Esophagus squamous epithelium (tissue), 5 donors: ENCODE measurements at places on chromosomes 6 and 20.

DNA sequence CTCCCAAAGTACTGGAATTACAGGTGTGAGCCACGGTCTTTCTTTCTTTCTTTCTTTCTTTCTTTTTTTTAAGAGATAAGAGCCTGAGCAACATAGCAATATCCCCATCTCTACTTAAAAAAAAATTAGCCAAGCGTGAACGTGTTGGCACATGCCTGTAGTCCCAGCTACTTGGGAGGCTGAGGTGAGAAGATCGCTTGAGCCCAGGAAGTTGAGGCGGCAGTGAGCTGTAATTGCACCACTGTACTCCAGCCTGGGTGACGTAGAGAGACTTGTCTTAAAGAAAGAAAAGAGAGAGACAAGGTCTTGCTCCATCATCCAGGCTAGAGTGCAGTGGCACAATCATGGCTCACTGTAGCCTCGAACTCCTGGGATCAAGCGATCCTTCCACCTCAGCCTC is 162.0 kb upstream of the MLN start:
- no peak for DNase-seq

GRCh38 chr6:155030148-155030720 is 35.1 kb downstream of the TIAM2 start:
- DNase-seq, result no peak

GRCh38 chr6:54473328-54473727 is 165.1 kb downstream of the TINAG start:
- DNase-seq, result no peak

DNA sequence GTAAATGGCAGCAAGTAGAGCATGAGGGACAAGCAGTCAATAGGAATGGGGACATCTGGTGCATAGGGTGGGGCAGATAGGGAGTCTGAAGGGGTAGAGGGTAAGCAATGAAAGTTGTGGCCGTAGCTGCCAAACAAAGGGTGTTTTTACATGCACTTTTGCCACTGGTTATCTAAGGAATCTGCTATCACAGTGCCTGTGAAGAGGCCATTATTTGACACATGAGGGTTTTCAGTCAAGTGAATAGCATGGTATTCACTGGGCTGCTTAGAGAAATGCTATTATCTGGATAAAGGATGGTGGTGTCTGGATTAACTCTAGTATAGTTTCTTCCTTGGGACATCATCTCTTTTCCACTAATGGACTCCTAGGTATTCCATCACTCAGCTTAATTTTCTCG is 118.2 kb downstream of the CARMIL1 start:
- no peak for DNase-seq

DNA sequence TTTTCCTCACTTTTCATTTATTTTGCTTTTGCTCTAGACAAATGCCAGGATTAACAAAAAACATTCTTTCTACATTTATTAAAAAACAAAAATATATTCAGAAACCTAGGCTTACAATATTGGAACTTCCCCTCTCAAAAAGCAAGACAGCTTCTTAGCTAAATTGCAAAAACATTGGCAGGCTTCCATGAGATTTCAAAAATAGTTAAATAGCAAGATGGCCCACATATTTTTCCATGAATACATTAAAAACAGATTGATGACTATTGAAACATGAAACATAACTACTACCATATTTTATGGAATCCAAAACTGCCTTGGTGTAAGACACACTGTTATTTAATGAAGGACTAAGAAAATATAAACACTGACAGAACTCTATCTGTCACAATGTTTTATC is 92.0 kb downstream of the LY86 start:
- no peak for DNase-seq

- no peak for DNase-seq
Observed at GRCh38 chr6:683742-684440, 9.0 kb downstream of the EXOC2 start.

GRCh38 chr20:61447952-61448351 is 195.9 kb downstream of the CDH4 start:
- DNase-seq, result no peak

- no peak for DNase-seq
Observed at GRCh38 chr6:157561414-157561790, 180.4 kb downstream of the ZDHHC14 start.

GRCh38 chr6:136288566-136289326 is 900 bp downstream of the BCLAF1 start:
- peak; percentile 68 for DNase-seq

GRCh38 chr20:19099596-19100545 is 112.6 kb upstream of the SLC24A3 start:
- DNase-seq, result no peak

- DNase-seq, result no peak
Observed at GRCh38 chr6:4620284-4621151, 155.7 kb upstream of the CDYL start.

DNA sequence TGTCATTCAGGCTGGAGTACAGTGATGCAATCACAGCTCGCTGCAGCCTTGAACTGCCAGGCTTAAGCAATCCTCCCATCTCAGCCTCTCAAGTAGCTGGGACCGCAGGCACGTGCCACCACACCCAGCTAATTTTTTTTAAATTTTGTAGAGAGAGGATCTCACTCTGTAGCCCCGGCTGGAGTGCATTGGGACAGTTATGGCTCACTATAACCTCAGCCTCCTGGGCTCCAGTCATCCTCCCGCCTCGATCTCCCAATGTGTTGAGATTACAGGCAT is 86.5 kb downstream of the SERAC1 start:
- no peak for DNase-seq

- DNase-seq, result no peak
Observed at GRCh38 chr20:50017576-50018248, 34.9 kb downstream of the SNAI1 start.

GRCh38 chr6:5325173-5325572 is 63.9 kb downstream of the FARS2 start:
- DNase-seq, result no peak

DNA sequence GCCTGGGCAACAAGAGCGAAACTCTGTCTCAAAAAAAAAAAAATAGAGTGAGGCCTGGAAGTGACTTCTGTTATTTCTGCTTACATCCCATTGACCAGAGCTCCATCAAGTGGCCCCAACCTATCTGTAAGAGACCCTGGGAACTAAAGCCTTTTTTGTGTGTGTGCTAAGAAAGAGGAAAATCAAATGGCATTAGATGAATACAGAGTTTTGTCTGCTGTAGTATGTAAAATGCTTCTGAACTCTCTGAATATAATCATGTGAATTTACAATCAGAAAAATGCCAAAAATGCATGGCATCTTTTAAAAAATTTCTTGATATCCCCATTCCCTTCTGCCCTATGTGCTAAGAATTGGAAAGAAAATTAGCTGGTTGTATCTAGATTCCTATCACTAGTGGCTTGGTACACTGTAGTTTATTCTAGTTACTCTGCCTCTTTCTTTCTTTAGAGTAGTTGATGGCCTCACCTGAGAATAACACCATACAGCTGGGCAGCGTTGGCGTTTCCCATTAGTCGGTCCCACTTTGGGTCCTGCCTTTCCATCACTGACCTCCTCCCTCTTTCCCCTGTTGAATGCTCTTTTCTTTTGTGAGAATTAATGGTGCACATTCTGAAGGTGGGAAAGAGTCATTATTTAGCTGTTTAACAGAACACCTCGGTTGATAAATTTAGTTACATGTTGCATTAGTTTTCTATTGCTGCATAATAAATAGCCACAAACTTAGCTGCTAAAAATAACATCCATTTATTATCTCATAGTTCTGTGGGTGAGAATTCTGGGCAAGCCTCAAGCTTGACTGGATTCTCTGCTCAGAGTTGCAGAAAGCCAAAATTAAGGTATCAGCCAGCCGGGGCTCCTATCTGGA is 38.2 kb downstream of the SAMD5 start:
- DNase-seq, result no peak

DNA sequence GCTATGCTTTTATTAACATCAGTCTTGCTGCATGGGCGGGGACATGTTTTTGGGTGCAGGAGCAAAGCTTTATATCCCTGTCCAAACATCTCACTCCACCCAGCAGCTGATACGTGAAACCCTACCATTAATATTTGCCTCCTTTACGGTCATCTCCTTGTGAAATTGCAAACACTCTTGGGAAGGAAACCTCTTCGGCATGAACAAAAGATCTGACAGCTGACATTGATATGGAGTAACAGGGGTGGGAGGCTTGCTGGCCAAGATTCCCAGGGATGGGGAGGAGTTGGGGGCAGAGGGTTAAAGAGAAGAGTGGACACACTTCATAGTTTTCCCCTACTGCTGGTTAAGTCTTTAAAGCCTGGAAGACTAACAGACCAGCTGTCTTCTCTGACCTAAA is 22.2 kb upstream of the VEGFA start:
- no peak for DNase-seq

DNA sequence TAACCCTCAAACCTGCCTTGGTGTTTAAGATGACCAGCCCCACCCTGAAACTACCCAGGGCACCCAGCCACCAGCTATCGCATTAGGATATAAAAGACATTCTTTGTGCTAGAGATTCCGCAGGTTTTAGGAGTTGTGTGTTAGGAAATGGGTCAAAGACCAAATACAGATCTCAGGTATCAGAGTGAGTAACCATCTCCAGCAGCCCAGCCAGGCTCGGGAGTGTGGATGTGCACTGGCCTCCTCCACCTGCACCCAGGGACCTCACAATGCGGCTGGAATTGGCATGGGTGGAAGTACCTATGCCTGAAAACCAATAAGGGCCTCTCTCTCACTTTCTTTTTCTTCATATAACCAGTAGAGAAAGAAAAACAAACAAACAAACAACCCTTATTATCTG is 51.1 kb upstream of the CST7 start:
- DNase-seq, result no peak

- DNase-seq, result no peak
Observed at GRCh38 chr6:22956029-22956681, 386.8 kb downstream of the HDGFL1 start.

DNA sequence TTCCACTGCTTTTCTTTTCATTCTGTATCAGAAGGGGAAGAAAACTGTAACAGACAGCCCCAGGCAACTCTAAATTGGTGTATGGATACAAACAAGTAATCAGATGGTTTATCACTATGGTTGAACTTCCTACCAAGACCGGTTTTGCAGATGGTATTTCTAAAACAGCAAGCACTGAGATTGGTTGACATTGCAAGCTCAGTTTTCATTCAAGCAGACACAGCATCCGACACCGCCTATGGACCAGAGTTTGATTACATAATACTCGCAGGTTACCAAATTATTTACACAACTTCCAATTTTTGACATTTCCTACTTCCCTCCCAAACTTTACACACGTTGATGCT is 209.9 kb downstream of the ALDH8A1 start:
- DNase-seq, result no peak

DNA sequence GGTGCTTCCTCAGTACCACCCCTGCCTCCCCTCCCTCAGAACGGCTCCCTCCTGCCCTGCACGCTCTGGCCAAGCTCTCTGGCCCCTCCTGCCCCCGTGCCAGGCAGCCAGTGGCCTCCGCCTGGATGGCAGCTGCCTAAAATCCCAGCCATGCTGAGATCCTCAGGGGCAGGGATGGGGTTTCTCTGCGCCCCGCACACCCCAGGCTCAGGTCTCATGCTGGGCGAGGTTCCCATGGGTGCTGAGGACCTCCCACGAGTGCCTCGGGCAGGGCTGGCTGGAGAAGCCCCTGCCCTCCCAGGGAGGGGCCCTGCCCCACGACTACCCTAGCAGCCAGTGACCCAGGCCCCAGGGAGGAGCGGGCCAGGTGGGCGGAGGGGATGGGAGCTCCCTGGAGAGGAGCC is 2.7 kb downstream of the PTK6 start:
- no peak for DNase-seq

DNA sequence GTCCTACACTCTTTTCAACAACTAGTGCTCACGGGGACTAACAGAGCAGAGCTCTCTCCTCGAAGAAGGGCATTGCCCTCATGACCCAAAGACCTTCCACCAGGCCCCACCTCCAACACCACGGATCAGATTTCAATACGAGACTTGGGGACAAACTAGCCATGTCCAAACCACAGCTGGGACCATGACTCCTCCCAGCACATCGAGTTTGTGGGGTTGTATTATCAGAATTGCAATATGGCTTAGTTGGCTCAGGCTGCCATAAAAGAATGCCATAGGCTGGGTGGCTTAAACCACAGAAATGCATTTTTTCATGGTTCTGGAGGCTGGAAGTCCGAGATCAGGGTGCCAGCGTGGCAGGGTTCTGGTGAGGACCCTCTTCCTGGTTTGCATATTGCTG is 189.7 kb upstream of the PMEPA1 start:
- DNase-seq, result no peak

- no peak for DNase-seq
Observed at GRCh38 chr6:82176616-82177015, 70.9 kb downstream of the IBTK start.

DNA sequence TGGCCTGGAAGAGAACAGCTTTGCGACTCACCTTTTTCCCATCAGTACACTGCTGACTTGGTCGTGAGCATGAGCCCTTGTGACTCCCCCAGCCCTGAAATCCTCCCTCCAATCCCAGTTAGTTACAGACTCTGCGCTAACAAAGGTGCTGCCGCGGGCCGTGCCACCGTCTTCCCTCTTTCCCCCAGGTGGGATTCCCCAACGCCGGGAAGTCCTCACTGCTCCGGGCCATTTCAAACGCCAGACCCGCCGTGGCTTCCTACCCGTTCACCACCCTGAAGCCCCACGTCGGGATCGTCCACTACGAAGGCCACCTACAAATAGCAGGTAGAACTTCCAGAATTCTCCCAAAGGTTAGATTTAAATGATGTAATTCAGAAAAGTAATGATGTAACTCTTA is 16.1 kb downstream of the MTG2 start:
- DNase-seq, result no peak

DNA sequence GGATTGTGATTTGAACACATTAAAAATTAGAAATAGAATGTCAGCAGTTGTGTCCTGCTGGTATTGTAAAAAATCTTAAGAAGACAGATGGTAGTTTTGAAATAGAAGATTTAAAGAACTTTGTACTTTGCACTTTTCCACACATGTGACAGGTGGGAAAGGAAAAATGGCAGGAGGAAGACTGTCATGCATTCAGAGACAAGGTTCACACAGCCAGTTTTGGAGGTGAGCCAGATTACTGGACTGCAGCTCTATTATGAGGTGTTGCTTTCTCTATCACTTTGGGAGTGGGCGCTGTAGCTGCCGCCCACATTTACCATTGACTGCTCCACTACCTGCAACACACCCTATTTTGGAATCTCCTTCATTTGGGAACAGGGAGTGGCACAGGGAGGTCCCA is 12.1 kb upstream of the NDUFAF4 start:
- DNase-seq, result no peak

GRCh38 chr6:136319732-136320131 is 30.1 kb upstream of the BCLAF1 start:
- no peak for DNase-seq

DNA sequence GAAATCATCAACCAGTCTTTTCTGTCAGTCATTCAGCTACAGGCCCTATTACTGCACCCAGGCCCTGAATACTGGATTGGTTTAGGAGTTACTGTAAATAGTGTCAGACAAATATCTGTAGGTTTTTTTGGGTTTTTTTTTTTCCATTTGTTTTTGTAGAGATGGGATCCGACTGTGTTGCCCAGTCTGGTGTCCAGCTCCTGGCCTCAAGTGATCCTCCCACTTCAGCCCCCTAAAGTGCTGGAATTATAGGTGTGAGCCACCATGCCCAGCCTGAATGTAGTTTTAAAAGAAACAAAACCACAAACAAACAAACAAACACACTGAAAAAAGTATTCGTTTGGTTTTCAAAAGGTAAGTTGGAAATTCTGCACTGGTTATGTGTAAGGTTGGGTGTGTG is 39.6 kb downstream of the DZANK1 start:
- DNase-seq, result no peak
